Upper lobe of right lung (tissue), 1 donor: ENCODE measurements at places on chromosomes 1 and 21. TPM values are rescaled to one million over a fixed set of nuclear protein-coding genes. Genes with fewer than 3 reads are reported as not detected.

- H3K4me1 ChIP-seq, result peaks cover 11% of the 10 kb centered on the region
- no peaks in the 10 kb centered on the region for H3K36me3 ChIP-seq
- H3K27ac ChIP-seq, result no peak overlapping the region
- no peaks in the 10 kb centered on the region for H3K27me3 ChIP-seq
Measured at GRCh38 chr1:27940297-27940696, 5.5 kb downstream of the SMPDL3B start.

LCE1C gene
- total RNA-seq, result not detected

KCNT2 gene
- 8.1 TPM for total RNA-seq

DNA sequence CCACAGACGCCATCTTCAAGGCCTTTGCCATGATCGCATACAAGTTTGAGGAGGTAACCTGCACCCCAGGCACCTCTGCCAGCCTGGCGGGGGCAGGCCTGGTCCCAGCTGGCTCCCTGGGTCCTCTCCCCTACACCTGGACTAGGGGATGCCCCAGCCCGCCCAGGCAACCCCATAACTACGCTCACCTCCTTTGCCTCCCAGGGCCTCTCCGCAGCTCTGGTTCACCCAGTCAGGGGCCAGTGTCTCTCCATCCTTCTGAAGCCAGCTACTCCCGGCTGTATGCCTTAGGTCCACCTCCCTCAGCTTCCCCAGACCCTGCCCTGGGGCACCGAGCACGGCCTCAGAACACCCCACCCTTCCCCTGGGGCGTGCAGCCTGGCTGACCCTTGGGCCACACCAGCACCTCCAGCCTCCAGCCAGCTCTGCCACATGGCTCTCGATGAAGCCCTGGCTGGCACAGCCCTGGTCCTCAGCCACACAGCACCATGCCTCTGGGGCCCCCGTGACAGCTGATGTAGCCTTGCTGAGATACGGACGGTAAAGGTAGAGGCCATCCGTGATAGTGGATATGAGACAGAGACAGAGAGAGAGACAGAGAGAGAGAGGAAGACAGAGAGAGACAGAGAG, 80.4 kb upstream of the COL6A1 start:
- H3K4me1 ChIP-seq, result no peaks in the 10 kb centered on the region
- no peaks in the 10 kb centered on the region for H3K27me3 ChIP-seq
- no peak overlapping the region for H3K4me3 ChIP-seq
- no peak for DNase-seq
- no peaks in the 10 kb centered on the region for H3K36me3 ChIP-seq

DNA sequence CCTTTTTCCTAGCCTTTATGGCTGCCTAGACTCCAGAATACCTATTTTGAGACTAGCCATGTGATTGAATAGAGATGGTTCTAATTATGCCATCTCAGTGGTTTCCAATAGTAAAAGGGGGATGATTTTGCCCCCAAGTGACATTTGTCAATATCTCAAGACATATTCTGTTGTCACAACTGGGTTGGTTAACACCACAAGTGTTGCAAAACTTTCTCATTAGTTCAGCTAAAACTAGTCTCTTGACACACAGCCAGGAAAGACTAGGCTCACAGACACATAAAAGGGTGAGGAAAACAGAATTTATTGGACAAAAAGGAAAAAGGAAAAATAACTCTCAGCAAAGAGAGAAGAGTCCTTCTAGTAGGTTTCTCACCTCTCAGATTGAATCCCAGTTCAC, 39.9 kb upstream of the GBP5 start:
- no peaks in the 10 kb centered on the region for H3K27me3 ChIP-seq
- H3K4me1 ChIP-seq, result peaks cover 22% of the 10 kb centered on the region
- H3K4me3 ChIP-seq, result no peak overlapping the region
- H3K27ac ChIP-seq, result no peak overlapping the region
- no peak for DNase-seq

DNA sequence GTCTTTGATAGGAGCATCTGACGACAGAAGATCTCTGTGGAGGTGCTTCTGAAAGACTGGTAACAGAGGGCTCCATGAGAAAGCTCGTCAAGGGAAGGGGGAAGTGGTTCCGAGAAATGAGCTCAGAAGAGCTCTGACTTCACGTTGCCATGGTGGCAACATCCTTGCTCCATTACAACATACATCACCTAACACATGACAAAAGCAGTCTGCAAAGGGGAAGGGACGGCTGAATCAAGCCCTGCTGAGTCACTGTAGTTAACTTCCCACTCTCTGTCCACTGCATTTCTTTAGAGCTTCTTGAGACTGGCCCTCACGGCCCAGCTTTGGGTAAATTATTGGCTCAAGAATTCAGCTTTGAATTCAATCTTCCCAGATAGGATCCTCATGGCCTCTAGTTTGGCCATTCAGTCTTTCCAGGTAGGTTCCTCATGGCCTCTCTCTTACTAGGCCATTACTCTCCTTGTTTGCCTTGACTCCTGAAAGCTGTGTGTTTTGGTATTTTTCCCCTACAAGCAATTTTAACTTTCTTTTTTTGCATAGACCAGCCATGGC, 88.0 kb upstream of the ZNF648 start:
- no peaks in the 10 kb centered on the region for H3K36me3 ChIP-seq
- no peaks in the 10 kb centered on the region for H3K27me3 ChIP-seq
- H3K27ac ChIP-seq, result peak overlapping the region; percentile 71
- no peak for DNase-seq

KCNJ15 gene
- 80.1 TPM for total RNA-seq
